ENCODE measurements at places on chromosomes 12 and 14.

GRCh38 chr14:53441789-53442188 lies 288.7 kb upstream of the DDHD1 start:
- DNase-seq, result no peak

GRCh38 chr14:81523616-81524015 lies 10.0 kb downstream of the SEL1L start:
- DNase-seq, result no peak

DNA sequence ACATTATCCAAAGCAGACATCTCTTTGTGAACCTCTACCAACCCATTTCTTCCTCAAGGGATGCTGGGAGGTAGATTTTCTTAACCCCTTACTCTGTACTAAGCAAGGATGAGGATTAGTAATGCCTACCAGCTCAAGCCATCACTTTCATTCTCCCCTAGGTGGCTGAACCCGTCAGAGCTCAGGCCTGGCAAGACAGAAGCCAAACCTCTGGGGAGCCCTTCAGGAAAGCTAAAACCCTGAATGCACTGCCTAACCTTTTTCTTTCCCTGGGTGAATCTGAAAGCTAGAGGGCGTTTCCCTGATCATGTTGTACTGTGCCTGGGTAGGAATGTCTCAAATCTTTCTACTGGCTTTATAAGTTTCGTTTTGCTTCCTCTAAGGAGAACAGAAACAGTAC lies 617.3 kb downstream of the RPL10L start:
- no peak for DNase-seq

DNA sequence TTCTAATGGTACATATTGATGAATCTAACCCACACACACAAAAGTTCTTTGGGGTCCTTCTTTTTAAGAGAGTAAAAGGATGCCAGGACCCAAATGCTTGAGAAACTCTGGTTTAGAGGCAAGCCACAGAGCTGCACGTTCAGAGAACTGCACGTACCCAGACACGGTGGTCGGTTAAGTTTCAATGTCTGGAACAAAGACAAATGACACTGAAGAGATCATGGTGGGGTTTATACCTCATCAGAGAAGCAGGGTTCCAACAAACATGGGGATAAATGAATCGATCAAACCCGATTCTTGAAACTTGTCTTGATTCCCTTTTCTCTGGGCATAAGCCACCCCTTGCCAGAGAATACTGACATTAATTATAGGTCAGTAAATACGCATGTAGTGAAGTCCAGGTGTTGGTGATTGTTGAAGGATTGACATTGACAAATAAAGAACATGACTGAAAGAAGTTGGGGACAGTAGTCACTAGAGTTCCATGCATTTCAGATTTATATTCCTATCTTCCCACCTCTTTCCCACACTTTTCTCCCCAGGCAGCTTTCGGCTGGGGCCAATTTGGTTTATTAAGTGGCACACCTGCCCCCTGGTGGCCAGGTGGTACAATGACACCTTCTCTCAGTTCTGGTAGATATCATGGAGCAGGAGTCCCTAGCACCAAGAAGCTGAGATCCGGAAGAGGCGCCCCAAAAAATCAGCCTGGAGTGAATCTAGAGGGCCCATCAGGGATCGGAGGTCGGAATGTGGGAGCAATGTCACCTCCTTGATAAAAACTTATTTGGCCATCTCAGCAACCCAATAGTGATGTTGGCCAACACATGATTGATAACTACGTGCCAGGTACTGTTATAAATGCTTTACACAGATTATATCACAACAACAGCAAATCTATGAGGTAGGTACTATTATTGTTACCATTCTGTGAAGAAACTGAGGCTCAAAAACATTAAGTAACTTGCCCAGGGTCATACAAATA lies 17.8 kb upstream of the HDAC7 start:
- peak; percentile 82 for DNase-seq

DNA sequence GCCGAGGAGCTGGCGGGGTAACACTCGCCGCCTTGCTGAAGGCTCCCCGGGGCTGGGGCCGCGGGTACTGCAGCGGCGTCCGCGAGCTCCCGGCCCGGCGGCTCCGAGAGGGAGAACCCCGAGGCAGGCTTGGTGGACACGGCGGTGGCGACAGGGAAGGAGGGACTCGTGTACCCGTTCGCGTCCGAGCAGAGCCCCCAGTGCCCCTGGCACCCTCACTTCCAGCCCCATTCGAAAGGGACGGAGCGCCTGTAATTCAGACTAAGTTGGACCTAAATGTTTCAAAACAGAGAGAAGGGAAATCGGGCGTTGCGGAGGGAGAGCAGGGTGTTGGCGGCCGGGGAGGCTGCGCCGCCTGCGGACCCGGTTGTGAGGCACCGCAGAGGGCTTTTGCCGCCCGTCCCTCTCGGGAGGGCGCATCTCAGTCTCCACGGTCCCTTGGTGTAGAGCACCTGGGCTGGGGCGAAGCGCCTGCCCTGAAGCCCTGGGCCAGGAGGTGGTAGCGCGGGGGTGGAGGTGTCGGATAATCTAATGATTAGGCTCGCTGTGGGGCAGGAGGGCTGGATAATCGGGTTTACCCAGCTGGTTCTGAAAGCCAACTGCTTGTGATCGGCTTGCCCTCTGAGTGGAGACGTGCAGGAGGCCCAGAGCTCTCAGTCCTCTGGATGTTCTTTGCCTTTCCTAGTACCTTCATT lies 771 bp downstream of the DAAM1 start:
- DNase-seq, result peak; percentile 45

DNA sequence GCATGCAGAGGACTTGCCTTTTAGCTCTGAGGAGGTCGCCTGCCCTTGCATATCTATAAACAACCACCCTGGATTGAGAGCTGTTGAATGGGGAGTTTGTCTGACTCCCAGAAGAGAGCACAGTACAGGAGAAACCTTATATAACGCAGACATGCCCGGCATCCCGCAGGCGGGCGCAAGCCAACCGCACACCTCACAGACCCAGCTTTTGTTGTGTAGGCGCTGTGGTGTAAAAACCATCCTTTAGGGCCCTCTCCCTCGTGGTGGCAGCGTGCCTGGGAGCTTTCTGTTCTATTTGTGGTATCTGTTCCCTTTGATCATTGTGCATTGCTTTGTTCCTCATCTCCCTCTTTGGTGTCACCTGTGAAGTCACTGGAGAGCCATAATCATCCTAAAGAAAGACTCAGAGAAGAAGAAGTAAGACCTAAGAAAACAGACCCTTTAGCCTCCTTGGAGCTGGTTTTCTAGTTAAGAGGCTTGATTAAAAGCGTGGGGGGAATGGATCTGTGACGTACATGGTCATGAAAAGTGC lies 77.7 kb downstream of the ETV6 start:
- DNase-seq, result no peak

- DNase-seq, result no peak
Observed at GRCh38 chr12:62044450-62045135, 215.6 kb upstream of the USP15 start.

DNA sequence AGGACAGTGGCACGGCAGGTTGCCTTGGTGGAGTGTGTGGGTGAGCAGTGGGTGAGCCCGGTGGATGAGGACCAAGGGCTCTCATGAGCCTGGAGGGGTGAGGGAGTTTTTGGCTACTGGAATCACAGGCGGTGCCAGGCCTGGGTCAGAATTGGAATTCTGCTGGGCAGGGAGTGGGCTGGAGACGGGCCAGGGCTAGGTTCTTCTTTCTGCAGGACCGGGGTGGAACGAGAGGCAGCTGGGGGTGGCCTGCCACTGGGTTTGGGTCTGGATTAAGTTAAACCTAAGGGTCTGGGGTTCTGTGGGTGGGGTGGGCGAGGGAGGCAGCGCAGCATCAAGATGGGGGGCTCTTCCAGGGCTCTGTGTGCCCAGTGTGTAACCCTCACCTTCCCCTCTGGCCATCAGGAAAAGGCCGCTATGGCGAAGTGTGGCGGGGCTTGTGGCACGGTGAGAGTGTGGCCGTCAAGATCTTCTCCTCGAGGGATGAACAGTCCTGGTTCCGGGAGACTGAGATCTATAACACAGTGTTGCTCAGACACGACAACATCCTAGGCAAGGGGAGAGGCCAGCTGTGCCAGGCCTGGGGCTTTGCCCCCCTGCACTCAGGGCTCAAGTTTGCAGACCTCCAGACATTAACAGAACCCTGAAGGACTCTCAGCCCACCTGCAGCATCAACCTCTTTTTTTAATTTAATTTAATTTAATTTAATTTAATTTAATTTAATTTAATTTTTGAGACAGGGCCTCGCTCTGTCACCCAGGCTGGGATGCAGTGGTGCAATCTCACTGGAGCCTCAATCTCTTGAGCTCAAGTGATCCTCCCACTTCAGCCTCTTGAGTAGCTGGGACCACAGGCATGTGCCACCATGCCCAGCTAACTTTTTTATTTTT lies 7.0 kb downstream of the ACVRL1 start:
- no peak for DNase-seq

DNA sequence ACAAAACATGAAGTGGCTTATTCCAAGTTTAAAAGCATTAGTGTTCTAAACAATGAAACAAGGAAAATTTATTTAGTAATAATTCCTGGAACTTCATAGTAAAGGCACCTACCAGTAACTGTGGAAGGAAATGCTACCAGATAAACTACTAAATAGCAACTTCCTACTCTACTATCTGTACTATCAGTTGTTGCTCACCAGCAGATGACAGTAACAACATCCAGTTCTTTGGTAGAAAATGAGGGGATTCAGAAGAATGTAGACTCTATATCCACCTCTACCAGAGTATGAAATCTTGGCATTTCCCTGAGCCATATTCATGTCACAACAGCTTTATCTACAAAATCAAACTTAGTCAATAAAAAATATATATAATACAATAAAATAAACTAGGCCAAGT lies 3.1 kb downstream of the ENTPD5 start:
- no peak for DNase-seq

- DNase-seq, result no peak
Observed at GRCh38 chr14:52473557-52473956, 78.7 kb downstream of the TXNDC16 start.

DNA sequence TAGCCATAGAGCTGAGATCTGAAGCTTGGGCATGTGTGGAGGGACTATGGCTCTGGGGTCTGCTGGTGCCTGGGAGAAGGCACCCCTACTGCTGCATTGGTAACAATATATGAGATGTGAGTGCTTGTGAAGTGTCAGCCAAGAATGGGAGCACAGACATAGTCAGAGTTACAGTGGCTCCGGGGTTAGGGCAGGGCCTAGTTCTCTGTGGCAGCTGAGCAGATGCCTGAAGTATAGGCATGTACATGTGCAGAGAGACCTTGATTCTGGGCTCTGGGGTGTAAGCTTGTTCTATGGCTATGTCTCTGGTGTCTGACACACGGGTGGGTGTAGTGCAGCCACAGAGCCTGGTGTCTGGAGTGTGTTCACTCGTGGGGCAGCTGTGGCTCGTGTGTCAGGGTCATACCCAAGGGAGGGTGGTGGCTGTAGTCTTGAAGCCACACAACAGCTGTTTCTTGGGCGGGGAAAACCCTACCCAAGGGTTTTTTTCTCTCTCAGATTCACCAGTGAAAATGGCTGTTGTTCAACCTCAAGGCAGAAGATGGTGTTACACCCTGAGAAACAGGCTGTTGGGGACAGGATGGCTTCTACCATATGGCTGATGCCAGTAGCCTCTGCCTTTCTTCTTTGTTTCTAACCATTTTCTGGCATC lies 11.9 kb upstream of the TCL1A start:
- no peak for DNase-seq

GRCh38 chr14:45610318-45610717 lies 357.3 kb upstream of the MIS18BP1 start:
- peak; percentile 6 for DNase-seq

GRCh38 chr12:102966200-102966863 lies 8.9 kb downstream of the ASCL1 start:
- DNase-seq, result peak; percentile 53

DNA sequence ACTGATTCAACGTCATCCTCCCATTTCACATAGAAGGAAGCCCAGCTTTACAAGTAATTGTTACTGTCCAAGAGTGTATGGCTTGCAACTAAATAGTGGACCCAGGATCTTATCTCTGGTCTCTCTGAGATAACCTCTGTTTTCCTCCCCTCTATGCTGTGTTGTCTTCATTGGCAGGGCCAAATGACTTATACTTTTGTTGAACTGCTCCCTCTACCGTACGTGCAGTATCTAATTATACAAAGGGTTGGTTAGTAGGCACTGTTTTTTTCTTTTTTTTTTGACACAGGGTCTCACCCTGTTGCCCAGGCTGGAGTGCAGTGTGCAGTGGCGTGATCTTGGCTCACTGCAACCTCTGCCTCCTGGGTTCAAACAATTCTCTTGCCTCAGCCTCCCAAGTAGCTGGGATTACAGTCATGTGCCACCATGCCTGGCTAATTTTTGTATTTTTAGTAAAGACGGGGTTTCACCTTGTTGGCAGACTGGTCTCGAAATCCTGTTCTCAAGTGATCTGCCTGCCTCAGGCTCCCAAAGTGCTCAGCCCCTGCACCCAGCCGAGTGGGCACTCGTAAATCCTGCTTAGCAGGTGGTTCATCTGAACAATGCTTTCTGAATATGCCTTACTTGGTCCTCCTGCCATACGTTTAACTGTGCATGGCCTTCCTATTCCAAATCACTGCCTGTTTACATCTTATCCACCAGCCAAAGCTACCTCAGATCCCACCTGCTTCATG lies 162.1 kb downstream of the ADCK1 start:
- no peak for DNase-seq

DNA sequence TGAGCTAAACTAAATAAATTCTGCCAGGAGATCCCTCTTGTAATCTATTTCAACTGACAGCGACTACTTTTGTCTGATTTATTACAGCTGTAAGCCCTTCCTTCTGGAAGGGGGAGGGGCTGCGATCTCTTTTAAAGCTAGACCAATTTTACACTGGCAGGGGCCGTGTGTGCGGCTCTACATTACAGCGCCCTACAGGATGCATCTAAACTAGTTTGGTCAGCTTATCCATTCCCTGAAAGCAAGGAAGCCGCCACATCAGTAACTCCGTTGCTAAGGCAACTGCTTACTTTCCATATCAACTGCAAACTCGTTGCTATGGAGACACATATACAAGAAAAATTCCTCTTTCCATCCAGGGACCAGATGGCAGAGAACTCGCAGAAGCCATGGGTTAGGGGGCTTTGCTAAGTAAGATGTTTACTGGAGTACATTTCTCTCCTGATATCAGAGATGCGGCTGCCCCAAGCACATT lies 17.4 kb downstream of the FOXN3 start:
- DNase-seq, result no peak
